ENCODE measurements at places on chromosomes 2 and 18.

GRCh38 chr2:125584732-125585131 is 1071.2 kb upstream of the GYPC start:
- no peak for DNase-seq

GRCh38 chr18:46630160-46630559 is 26.9 kb downstream of the LOXHD1 start:
- DNase-seq = no peak

- DNase-seq = peak; percentile 21
These were observed at the start of gene SLC16A14 for GRCh38 chr2:230068651-230069055. SLC16A14 (minus strand) TSS chr2:230068924; CDS start chr2:230059352, 9,572 bp downstream.

- DNase-seq = no peak
These were observed 61.2 kb downstream of the CCDC85A start for GRCh38 chr2:56244911-56245530.

DNA sequence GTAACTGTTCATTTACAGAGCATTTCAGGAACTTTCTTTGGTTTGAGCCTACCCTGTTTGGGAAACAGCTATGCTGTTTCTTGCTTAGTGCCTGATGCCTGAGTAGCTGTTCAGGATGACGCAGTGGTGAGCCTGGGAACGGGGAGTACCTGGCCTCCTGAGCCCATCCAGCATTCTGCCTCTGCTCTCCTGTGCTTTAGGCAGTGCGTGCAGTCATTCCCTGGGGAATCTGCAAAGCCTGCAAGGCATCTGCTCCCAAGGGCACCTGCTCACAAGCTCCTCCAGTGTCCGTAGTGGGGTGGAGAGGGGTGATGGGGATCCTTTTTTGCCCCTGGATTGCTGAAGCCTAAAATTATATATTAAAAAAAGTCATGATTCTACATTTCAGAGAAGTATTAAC is 68.8 kb downstream of the RAPGEF4 start:
- DNase-seq = no peak

- no peak for DNase-seq
These were observed 92.3 kb upstream of the GPR45 start for GRCh38 chr2:105149272-105149671.

GRCh38 chr18:75131381-75132000 is 77.4 kb downstream of the PTGR3 start:
- no peak for DNase-seq

- no peak for DNase-seq
These were observed 775.5 kb downstream of the RNF144A start for GRCh38 chr2:7692657-7693161.

DNA sequence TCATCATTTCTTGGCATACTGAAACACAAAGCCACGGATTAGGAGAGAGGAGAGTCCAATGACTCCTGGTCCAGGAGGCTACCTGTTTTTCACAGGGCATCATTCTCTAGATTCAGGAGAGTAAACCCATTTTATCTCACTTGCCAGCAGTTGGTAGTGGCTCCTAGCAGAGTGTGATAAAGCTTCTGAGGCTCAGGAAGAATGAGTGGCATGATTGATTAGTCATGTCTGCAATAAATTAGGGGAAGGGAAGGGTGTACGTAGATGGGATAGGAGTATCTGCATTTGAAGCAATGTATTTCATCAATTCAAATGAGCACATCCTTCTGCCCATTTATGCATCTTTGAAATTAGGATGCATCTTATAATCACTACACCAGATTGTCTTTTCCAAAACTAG is 31.1 kb upstream of the PNO1 start:
- DNase-seq = no peak

GRCh38 chr2:102383722-102384121 is 28.1 kb downstream of the IL18R1 start:
- DNase-seq = no peak

All from activated CD8-positive, alpha-beta memory T cell treated with anti-CD3 and anti-CD28 coated beads, Interleukin-2, amount 50 U/mL, for 4 hours (primary cell).